Tongue (tissue), 3 donors: ENCODE measurements at places on chromosomes 4 and X. TPM values are rescaled to one million over a fixed set of nuclear protein-coding genes. Genes with fewer than 3 reads are reported as not detected.
A peak's percentile ranks its signal among the peaks of the same experiment; 100 is the strongest.

DNA sequence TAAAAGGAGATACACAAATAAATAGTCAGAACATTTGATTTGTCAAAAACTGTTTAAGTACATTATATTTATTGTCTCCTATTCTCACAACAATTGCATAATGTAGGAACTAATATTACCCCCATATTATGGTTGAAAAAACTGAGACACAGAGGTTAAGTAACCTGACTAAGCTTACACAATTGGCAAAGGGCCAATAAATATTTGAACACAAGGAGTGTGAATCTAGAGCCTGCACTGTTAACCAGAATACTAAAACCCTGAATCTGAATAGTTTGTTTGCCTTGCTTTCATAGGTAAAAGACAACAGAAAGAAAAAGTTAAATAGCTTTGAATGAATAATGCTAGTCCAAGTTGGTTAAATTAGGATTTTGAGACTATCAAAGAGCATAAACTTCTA is 55.2 kb downstream of the IL13RA2 start:
- no peak for DNase-seq

DNA sequence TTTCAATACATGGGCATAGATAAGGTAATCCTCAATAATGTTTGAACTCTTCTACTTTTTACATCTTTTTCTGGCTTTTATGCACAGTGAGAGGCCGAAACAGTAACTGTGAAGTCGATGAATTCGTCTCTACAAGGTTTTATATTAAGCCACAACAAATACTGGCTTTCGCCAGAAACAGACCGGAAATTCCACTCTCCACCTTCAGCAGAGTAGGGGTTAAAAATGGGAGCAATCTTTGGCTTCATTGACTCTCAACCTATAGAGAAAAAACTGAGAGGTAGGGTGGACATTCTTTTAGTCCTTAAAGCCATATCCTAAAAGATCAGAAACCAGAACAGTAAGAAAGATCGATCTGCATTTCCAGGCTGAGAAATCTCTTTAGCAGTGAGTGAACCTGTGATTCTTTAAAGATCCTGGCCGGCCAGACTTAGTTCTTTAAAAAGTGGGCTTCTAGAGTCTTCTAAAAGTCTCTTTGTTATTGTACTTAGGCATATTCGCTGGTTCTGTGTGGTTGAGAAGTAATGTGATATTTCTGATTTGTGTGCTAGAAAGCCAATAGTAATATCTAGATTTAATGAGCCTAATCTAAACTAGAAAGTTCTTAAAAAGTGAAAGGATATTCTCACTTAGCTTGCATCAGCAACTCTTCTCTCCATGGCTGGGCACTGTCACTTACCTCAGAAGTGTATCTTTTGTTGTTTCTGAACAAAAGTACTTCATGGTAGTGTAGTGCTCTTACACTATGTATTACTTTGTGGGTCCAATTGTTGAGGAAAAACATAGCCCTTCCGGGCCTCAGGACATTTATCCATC is 2.0 kb downstream of the HSPA4L start:
- peak; percentile 33 for DNase-seq

GRCh38 chr4:184348311-184349233 is 125.8 kb downstream of the IRF2 start:
- no peak for DNase-seq

GRCh38 chr4:8694226-8694625 is 101.7 kb downstream of the CPZ start:
- DNase-seq, result no peak

DNA sequence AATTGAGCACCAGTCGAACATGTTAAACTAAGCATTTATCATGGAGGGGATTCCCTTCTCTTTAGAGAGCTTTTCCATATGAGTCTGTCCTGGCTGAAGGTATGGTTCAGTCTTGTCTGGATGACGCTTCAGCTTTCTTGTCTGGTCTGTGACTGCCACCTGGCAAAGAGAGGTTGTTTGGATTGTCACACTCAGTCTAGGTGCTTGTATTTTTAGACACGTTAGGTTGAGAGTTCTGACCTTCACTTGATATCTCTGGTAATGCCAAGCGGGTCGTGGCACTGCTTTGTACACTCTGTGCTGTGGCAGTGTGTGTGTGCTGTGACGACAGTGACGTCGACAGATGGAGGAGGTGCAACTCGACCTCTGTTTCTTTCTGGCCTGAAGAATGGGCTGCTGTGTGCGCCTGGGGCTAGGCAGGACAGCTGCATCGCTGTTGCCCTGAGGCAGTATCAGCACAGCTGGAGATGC is 12.6 kb downstream of the NOCT start:
- DNase-seq, result peak; percentile 22

DNA sequence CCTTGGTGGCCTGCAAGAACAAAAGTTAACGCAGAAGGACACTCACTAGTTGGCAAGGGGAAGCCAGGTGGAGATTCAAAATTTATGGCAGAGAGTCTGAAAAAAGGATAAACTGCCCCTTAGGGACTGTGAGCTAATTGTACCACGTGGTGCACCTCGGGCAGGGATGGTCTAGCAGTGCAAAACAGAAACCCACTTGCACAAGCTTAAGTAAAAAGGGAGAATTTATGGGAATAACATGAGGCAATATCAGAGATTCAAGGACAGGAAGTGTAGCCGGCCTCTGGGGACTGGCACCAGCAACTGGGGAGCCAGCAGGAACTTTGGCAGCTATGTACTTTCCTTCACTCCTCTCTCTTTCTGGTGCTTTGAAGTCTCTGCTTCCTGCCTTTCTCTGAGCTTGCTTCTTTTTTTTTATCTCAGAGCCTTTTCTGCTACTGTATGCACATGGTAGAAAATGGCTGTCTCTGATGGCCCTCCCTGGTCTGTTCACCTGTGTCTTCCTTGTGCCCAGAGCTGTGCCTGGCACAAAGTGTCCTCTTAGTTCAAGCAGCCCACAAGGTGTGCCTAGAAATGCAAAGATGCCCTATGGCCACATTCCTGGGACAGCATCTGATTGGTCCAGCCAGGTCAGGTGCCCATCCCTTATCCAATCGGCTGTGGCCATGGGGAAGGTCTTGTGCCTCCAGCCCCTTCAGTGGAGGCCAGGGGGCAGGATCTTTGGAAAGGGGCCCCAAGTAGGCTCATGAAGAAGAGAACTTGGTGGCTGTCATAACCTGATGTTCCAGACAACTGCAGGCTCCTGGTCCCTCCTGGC is 114.8 kb upstream of the ATP6AP2 start:
- no peak for DNase-seq

DNA sequence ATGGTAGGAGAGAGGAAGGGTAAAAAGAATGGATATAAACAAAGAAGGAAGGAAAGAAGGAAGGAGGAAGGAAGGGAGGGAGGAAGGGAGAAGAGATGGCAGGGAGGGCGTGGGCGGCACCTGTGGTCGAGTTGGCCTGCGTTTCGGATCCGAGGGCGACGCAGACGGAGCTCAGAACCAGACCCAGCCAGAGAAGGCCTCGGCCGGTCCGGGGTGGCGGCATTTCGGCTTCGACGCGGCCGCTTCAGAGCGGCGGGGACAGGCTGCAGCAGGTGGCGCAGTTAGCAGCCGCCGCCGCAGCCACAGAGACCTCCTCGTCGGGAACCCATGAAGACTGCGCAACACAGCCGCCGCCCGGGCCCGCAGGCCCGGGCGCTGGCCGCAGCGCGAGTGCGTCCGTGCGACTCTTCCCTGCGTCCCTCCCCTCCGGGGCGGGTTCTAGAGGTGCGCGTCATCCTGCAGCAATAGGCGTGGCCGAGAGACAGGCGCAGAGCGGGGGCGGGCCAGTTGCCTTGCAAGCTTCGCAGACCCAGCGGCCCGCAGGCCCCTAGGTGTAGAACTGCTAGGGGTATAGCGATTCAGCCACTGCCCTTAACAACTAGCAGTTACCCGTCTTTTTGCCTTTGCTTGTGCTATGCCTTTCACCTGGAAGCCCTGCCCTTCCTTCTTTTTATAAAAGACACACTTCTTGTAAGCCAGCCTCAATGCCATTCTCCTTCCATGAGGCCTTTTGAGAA is at the start of gene IDS:
IDS (minus strand) TSS at position 392 of the 737 bp plus-strand sequence; CDS start at position 223, 169 bp downstream.
- DNase-seq, result peak; percentile 94

- no peak for DNase-seq
These were observed 231.3 kb upstream of the GPRIN3 start for GRCh38 chr4:89538886-89539285.

- DNase-seq, result no peak
These were observed 50.3 kb upstream of the ATP6AP2 start for GRCh38 chrX:40530509-40530908.

Gene CENPVL1
- total RNA-seq, result not detected

Gene FAT4
- total RNA-seq, result 81.5 TPM

Gene IBSP
- not detected for total RNA-seq

Gene CCNI
- total RNA-seq, result 216 TPM

Gene ADAM29
- not detected for total RNA-seq

Gene NUDT11
- 6.2 TPM for total RNA-seq

Gene UCHL1
- 32.9 TPM for total RNA-seq

Gene AWAT1
- not detected for total RNA-seq

Gene TCEANC
- total RNA-seq, result 6.5 TPM
